ENCODE measurements at places on chromosomes 11 and 22.

- peak; percentile 48 for DNase-seq
Observed at GRCh38 chr11:2975594-2975993, 16.5 kb downstream of the NAP1L4 start.

DNA sequence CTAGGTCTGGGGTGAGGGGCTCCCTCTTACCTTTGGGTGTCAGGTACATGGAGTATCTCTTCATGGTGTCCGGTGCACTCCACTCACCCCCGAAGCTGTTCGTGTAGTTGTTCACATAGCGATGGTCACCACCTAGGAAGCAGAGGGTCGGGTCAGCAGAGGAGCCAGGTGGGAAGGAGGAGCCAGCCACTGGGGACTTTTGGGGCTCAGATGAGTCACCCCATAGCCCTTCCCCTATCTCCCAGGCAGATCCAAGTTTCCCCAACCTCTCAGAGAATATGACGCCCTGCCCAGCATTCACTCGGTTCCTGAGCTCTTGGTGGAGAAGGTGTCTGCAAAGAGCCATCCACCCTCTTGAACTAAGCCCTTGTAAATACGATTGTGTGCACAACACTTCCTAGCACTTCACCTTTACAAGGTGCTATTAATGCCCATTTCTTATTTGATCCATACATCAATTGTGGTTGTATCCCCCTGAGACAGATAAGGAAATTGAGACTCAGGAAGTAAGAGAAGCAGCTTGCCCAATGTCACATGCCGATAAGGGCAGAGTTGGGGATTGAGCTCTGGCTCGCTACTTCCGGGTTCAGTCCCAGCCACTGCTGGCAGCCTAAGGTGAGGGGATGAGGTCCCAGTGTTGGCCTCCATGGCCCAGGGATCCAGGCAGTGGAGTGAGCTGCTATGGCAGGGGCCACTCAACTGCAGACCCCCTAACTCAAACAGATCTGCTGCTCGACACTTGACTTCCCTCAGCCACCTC lies 14.8 kb downstream of the TRIM29 start:
- DNase-seq = peak; percentile 11

GRCh38 chr11:122440811-122441665 lies 214.5 kb upstream of the UBASH3B start:
- DNase-seq = no peak

DNA sequence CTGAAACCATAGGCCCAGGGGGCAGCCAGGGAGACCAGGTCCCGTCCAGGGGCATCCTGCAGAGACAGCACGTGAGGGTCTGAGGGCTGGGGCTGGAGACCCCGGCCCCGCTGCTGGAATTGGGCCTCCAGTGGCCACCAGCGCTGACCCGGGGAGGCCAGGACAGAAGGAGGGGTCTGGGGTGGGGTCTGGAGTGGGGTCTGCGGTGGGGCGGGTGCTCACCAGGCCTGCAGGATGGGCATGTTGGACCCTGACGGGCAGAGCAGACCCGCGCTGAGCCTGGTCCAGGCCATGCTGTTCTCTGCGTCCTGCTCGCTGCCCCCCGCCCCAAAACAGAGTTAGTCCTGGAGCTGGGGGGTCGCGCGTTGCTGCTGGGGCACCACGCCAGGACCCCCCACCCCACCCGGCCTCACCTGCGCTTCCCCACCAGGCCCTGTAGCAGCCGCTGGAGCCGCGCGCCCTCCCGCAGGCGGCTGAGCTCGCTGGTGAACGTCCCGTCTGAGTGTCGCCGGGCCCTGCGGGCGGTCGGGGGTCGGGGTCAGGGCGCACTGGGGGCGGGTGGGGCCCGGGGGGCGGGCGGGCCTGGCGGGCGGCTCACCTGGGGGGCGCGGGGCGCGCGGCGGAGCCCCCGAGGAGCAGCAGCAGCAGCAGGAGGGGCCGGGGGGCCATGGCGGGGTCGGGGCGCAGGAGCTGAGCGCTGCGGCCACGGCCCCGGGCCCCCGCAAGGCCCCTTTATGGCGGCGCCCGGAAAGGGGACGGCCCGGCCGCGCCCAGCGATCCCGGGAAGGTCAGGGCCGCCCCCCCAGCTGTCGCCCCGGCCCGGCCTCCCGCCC lies at the start of gene SCT:
Gene SCT, minus strand, starts transcription at position 707 of the 833 bp plus-strand sequence. Its CDS starts 38 bp downstream, at position 669.
- no peak for DNase-seq

- no peak for DNase-seq
Observed at GRCh38 chr22:29842740-29843139, 4.7 kb upstream of the ASCC2 start.

- no peak for DNase-seq
Observed at GRCh38 chr22:31093086-31093850, 12.2 kb downstream of the SMTN start.
